ENCODE measurements at places on chromosomes 4 and X.

DNA sequence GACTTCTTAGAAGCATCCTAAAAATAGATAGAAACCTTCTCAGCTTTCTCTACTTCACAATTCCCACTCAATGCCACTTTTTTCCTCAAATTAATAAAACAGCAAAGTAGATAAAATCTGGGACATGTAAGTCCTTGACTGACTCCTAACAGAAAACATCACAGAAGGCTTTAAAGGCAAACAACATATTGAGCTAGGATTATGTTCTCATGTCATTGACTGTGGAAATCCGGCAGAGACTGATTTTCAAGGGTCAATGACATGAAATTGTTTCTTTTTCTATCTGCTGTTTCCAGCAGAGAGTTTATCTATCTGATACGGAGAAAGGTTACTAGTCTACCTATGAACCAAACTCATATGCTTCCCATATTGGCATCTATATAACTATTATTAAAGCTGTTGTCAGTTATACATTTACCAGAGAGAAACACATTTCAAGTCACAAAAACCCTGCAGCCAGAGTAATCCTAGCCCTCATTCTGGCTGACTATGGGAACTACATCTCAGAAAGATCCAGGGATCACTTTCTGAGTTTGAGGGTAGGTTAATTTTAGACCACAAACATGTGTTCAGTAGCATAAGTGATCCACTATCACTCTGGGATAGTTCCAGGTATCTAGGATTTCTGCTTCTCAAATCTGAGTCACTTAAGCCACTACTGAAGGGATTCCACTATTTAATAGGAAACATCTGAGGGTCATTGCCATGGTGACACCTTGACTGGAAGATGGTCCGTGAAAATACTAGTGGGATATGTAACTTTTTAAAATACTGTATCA lies 147.6 kb downstream of the PPP3CA start:
- peak; percentile 63 for DNase-seq

- DNase-seq: no peak
These were observed 26.5 kb downstream of the STIM2 start for GRCh38 chr4:26887143-26887542.

DNA sequence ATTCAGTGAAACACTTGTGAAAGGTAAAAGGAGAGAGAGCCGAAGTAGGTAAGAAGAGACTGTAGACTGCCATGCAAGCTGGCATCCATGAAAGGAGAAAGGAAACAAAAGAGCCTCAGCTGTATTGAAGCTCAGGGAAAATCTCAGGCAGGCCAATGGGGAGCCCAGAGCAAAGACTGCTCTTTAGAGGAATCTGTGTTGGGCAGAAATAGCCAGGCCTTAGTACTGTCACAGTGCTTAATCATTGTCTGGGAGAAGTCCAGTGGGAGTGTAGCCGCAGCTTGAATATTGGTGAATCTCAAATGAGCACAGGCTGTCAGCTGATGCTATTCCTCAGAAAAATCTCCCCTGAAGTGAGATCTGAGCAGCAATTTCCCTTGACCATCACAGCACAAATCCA lies 27.6 kb downstream of the CYLC1 start:
- DNase-seq: no peak

- no peak for DNase-seq
These were observed 1223.2 kb downstream of the RAPGEF2 start for GRCh38 chr4:160326110-160326509.

DNA sequence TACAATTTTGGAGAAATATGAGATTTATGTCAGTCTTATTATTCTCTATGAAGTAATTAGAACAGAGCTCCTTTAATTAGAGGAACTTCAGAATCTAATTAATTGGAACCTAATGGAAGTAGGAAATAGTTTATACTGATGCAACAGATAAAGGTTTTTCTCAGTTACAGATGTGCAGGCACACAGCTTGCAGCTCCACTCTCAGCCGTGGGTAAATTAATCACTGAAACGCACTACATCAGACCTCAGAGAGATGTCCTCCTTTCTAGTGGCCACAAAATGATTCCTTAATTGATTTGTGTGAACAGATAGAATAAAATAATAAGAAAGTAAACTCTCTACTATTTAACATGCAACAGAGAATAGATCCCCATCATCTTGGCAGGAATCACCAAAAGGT lies 21.5 kb upstream of the NPY2R start:
- DNase-seq: no peak

DNA sequence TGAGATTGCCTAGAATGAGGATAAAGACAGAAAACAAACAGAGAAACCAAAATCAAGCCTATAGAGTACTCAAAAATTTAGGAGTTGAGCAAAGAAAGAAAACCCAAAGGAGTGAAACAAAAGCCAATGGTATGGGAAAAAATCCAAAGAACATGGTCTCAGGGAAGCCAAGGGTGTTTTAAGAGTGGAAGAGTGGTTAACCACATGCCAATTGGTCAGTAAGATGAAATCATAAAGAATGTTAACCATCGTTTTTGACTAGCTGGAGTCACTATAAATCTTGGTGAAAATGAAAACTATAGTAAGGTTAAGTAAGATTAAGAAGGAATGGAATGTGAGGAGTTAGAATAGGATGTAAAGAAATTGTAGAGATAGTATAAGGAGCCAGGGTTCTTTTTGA lies 64.7 kb upstream of the RPL34 start:
- peak; percentile 60 for DNase-seq

DNA sequence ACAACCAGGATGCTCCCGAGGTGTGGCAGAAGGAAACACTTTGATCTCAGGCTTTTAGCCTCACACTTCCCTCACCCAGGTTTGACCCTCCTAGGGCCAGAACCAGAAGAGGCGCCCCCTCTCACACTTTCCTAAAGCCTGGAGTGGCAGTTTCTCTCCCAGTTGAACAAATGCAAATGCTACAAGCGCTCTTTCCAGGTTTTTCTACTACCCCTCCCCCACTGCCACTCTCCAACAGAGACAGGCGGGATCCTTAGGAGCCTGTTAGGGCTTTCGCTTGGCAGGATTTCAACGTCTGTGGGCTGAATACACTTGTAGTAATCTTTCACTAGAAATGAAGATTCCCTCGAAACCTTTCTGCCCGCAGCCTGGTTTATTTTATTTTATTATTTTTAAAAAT lies 2.4 kb downstream of the TSC22D3 start:
- DNase-seq: no peak

DNA sequence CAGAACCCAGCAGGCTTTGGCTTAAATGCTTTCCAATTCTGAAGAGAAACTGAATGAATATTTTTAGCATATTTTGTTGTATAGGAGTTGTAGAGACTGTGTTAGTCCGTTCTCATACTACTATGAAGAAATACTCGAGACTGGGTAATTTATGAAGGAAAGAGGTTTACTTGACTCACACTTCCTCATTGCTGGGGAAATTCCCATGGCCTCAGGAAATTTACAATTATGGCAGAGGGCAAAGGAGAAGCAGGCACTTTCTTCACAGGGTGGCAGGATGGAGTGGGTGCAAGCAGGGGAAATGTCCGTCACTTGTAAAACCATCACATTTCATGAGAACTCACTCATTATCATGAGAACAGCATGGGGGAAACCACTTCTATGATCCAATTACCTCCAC lies 291.7 kb downstream of the PACRGL start:
- DNase-seq: no peak

- no peak for DNase-seq
These were observed 68.6 kb upstream of the HS3ST1 start for GRCh38 chr4:11497212-11497806.

GRCh38 chr4:104424989-104425388 lies 69.7 kb downstream of the CXXC4 start:
- DNase-seq: no peak

GRCh38 chrX:107542500-107542899 lies 85.8 kb upstream of the PRPS1 start:
- no peak for DNase-seq

DNA sequence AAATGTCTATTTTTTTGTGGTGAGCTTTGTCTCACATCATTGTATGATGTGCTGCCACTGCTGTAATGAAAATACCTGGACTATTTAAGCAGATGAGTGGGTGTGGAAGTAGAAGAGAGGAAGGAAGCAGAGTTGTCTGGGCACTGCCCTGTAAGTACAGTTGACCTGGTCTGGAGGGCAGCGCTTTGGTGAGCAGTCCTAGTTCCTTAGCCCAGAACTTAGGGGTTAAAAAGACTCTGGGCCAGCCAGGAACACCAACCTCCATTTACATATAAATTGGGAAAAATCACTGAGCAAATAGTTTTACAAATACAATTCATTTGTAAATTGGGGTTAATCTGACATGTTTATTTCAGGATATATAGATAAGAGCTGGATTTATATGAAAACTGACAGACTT lies 347.1 kb upstream of the FAT1 start:
- DNase-seq: no peak

GRCh38 chr4:139042981-139043460 lies 27.4 kb downstream of the NOCT start:
- no peak for DNase-seq

All from fibroblast of skin of right quadriceps (primary cell).